ENCODE measurements at places on chromosomes 7 and 10. TPM values are rescaled to one million over a fixed set of nuclear protein-coding genes. Genes with fewer than 3 reads are reported as not detected.

DNA sequence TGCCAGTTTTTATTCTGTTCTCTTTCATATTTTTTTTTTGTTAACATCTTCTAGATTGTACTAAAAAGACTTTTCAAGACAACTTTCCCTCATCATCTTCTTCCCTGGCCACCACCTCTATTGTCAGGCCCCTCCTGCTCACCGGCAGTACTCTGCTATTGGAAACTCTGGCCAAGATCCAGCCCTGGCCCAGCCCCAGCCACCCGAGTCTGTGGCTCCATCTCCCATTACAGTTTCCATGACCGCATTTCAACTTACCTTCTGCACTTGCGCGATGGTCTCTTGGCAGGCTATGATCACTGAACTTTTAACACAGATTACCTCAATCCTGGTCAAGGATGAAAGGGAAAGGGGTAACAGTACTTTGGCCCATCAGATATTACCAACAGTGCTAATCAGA, 137.7 kb upstream of the POM121L12 start:
- DNase-seq: no peak

- DNase-seq: peak; percentile 60
These were observed 37.4 kb upstream of the OPALIN start for GRCh38 chr10:96395931-96396877.

GRCh38 chr10:111756217-111757061, 427.1 kb downstream of the GPAM start:
- peak; percentile 27 for DNase-seq

DNA sequence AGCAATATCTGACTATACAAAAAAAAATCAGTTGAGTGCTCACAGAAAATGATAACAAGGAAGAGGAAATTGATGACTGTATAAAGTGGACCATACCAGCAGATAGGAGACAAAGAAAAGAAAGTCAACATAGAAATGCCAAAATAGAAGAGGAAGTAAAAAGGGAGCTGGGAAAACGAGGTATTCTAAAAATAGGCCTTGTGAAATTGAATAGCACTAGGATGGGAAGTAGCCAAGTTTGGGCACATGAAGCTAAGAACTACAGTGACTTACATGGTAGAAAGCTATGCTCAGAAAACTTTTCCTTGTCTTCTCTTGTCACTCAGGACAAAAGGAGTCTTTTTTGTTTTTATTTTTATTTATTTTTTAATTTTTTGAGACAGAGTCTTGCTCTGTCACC, 76.2 kb upstream of the APBB1IP start:
- DNase-seq: no peak

DNA sequence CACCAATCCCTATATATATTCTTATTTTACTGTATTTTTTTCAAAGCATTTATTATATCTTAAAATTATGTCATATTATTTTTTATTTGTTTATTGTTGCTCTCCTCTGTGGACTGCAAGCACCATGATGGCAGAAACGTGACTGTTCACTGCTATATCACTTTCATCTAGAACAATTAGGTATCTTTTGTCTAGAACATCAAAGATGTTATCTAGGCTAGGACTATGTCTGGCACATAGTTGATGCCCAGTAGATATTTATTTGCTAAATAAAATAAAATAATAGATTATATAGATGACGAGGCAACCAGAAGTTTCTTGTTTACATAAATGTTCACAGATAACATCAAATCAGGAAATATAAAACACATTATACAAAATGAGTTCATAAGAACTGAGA, 12.4 kb upstream of the GPR158 start:
- no peak for DNase-seq

Gene FOXK1
- 14.3 TPM for polyA plus RNA-seq

Gene RAMP3
- 12.8 TPM for polyA plus RNA-seq
